ENCODE measurements at places on chromosomes 2 and 18.

GRCh38 chr18:35454803-35455202 is 43.0 kb downstream of the INO80C start:
- DNase-seq: no peak

- DNase-seq: no peak
These were observed 443.5 kb upstream of the SLC14A2 start for GRCh38 chr18:45171679-45172191.

GRCh38 chr18:7367336-7367735 is 136.4 kb downstream of the LRRC30 start:
- no peak for DNase-seq

DNA sequence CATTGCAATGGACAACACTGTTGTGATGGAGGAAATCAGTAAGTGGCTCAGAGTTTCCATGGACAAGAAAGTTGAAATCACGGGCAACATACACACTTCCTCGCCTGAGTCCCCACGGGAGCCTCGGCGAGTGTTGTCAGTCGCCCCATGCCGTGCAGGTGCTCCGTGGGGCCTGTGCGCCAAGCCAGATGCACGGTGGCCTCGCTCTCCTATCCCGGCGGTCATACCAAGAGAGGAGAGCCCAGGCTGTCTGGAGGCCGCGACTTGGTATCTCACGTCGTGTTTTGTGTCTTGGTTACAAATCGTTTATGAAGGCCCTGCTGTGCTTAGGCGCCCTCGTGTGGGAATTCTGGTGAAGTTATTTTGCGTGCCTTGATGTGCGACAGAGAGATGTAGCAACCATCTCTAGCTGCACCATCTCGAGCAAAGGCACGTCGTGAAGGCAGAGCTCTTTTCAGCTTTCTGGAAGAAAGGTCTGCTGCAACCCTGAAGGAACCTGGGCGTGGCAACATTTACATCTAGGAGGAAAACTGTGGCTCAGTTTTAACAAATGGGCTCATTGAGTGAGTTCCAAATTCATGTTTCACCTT is 21.8 kb downstream of the ATG4B start:
- DNase-seq: no peak

DNA sequence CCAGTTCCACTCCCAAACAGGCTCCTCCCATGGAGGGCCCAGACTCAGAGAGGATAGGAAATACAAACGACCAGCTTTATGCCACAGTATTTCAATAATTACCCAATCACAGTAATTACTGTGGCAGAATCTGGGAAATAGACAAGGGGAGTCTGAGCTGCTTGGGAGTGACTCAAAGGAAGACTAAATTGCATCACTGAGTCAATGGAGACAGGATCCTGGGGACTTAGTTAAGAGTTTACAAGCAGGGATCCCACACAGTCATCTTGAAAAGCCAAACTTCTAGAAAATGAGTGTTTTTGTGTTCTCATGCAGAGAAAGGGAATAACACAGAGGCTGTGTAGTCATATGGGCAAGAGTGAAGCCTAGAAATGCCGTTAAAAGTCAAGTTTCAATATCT is 1142.1 kb downstream of the CNTNAP5 start:
- DNase-seq: no peak

DNA sequence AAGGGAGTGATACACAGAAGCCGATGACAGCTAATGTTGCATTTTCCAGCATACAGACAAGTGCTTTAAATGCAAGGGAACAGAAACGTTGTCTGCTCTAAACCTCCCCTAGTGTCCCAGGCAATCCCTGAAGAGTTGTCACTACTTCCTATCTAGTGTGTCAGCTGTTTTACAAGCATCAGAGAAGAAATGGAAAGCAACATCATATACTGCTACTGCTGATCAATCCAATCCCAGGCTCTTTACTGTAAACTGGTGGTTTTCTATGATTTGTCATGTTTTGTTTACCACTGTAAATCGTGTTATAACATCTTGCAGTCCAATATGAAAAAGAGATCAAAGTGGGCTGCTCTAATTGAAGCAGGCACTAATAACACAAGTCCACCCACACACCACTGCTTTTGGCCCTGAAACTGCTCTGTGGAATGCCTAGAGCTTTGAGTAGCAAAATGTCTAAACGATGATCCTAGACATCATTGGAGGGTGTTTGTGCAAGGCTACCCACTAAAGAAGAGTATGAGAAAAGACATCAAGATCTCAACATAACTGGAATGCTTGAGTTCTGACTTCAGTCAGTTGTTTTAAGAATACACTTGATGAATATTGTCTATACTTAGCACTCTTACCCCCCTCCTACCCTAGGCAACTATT is 18.1 kb upstream of the ROCK1 start:
- DNase-seq: no peak

DNA sequence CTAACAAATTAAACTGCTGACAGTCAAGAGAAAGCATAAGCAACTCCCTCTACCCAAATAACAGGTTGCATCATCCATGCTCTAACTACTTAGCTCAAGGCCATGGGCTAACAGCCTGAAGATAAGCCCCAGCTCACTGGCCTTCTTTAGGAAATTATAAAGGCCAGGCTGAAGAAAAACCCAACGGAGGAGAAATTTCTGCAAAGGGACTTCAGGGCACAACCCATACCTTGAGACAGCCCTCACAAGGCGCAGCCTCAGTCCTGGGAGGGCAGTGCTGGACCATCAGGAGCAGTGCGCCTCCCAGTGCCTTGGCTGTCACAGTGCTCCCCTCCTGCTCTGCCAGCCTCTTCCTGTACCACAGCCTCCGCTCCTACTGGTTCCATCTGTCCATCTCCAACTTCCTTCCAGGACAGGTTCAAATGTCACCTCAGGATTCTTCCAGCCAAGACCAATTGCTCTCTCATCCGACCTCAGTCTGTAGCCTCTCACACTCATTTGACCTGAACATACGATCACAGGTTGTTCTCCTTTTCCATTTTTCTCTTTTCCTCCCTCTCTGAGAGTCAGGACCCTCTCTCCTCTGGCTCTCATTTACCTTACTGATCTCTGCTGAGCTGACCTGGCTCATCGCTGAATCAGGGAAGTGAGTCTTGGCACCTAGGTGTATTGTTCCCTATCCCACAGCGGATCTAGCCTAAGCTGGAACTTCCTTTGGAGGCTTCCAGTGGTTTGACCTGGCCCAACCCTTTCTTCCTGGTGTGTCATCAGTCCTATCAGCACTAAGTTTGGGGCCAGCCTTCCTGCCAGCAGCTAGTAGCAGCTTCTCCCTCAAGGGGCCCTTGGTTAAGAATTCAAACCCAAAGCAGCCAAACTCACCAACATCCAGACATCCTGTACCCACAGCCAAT is 1.9 kb downstream of the MCFD2 start:
- no peak for DNase-seq

- no peak for DNase-seq
These were observed 3.7 kb downstream of the IL1RL2 start for GRCh38 chr2:102190430-102191107.

- DNase-seq: no peak
These were observed 500 bp downstream of the CCNYL1 start for GRCh38 chr2:207711750-207712530.

DNA sequence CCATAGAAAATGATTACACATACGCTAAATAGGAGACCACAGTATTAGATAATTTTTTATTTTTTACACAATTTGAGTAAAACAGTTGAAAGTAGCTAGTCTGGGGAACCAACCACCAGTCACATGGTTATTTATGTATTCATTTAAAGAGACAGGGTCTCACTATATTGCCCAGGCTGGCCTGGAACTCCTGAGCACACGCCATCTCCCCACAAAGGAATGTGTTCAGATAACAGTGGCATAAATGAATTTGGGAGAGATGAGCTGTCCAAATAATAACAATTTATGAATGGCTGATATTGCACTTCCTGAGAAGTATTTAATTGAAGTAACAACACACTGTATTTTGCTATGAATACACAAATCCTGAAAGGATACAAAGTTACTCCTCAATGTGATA is 39.7 kb downstream of the KIDINS220 start:
- no peak for DNase-seq

DNA sequence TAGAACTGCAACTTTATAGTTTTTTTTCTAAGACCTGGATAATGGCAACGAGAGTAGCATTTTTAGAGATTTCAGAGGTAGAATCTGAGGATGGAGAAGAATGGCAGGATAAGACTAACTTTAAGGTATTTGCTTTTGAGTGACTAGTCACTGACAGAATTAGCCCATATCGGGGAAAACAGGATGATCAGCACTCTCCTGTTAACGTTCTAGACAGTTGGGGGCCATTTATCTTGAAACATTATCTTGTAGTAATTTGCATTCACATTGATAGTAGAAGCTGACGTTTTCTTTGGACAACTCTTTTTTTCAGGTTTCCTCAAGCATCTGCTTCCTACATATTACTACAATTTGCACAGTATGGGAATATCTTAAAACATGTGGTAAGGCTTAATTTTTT is 32.9 kb downstream of the NUP35 start:
- no peak for DNase-seq

DNA sequence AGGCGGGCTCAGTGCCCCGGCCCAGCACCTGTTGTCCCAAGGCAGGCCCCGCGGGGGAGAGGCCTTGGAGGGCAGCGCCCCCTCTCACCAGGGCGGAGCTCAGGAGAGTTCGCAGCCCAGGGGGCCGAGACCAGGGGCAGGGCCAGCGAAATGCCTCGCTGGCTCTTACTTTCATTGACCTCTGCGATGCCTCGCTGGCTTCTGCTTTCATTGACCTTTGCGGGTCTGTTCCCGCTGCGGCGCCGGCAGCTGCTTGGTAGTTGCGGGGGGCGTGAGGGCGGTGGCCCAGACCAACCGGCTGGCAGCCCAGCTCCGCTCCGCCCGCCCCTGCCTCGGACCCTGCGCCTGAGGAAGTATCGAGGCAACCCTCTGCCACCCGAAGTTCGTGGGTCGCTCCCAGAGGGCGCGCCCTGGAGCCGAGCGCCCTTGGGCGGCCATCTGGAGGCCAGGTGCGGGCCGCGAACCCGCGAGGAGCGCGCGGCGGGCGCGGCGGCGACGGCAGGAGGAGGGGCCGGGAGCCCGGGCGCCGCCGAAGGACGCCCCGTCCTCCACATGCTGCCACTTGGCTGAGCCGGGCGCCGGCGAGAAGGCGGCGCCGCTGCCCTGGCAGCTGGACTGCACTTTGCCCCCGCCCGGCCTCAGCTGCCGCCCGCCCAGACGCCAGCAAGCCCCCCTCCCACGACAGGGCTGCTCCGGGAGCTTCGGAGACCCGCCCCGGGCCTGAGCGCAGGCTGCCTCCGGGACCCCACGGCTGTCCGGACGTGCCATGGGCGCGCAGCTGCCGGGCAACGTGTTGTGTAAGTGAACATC is 118.0 kb upstream of the MSTN start:
- DNase-seq: no peak

DNA sequence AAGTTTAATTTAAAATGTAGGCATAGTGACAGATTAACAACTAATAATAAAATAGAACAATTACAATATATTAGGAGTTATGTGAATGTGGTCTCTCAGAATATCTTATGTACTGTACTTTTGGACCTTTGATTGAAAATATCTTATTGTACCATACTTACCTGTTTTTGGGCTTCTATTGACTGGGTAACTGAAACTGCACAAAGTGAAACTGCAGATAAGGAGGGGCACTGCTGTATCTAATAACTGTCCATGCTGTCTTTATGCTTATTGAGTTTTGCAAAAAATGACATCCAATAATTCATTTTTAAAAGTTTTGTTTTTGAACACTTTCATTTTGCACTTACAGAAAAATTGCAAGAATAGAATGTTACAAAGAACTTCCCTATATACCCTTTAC is 19.9 kb downstream of the BIRC6 start:
- DNase-seq: no peak

DNA sequence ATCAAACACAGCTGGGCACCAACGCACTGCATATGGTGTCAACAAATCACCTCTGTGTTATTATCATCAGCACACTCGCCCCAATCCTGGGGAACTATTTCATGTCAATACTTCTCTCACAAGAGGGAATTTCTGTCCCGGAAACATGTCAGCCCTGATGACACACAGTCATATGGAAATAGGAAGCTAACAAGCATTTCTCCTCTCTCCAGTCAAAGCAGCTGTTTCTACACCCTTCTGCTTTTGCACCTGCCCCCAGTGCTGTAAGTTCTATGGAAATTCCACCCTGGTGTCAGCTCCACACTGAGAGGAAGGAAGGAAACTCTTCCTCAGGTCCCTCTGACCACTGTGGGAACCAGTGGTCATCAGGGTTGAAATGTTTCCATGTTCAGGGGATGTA is 447.6 kb upstream of the ID2 start:
- no peak for DNase-seq

- DNase-seq: no peak
These were observed 88.9 kb upstream of the CYP1B1 start for GRCh38 chr2:38164881-38165280.

DNA sequence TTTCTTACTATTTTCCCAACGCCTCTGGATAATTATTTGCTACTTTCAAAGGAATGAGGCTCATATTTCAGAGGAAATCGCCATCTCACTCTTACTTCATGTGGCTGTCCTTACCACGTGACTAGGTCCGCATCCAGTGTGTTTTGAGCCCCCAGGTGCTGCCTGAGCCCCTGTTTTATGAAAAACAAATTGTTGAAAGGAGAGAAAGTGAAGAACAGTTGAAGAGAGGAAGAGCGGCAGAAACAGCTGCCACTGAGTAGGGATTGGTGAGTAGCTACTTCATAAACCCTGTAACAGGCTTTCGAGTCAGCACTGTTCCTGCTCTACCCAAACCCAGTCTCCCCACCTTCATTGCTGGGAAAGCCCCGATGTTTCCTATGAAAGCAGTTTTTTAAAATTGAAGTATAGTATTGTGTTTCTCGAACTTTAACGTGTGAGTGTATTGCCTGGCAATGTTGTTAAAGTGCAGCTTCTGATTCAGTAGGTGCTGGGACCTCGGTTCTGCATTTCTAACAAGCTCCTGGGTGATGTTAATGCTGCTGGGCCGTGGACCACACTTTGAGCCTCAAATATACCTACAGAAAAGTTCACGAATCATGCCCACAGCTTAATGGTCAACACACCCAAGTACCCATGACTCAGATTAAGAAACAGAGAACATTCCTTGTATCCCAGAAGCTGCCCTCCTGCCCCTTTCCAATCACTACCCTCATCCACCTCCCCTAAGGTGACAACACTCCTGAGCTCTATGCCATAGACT is 39.7 kb downstream of the TMEM177 start:
- no peak for DNase-seq

DNA sequence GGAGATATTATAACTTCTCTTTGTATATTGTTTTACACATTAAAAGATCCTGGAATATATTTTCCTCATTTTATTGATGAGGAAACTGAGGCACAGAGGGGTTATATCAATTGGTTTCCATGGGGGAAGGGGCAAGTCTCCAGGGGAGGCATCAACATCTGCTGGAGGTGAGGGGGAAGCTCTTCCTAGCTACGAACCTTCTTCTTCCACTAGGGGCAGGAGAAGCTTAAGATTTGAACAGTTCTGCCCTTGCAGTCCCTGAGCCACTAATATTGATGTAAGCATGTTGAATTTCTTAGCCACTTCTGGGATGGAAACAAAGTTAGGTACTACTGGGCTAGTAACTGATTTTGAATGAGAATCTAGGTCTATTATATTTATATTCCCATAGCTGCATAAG is 140.1 kb upstream of the AQP4 start:
- no peak for DNase-seq

GRCh38 chr2:218329027-218329825 is 27.4 kb upstream of the CATIP start:
- DNase-seq: no peak

Measured in GOT3 (cell line).